ENCODE measurements at places on chromosomes 2 and 18.
A peak's percentile ranks its signal among the peaks of the same experiment; 100 is the strongest.

- no peak for DNase-seq
Observed at GRCh38 chr18:68270017-68270416, 444.9 kb downstream of the TMX3 start.

DNA sequence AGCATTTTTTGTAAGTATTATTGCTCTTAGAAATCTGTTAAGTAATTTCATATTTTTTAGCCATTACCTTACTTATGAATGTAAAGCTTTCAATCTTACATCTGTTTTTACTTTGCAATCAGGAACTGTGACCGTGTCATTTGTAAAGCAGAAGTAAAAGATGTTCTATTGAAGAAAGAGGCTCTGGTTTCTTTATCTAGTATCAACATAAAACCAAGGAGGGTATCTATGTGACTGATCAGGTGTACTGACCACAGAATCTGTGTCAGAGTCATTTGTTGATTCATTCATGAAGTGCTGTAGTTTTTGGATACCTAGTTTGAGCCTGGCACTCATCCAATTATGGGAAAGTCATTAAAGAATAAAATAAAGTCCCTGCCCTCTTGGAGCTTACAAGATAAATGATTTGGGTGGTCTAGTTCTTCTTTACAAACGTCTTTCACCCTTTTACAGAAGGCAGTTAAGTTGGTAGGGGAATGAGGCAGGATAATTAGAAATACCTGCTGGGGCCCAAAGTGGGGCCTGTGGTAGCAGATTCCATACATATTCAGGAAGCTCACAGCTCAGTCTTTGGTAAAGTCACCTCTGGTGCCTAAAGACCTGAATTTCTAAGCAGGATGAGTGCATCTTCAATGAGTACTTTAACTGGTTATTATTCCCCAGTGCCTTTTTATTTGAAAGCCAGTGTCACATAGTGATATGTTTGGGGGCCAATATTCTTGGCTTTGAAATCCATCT, 260.6 kb upstream of the NT5C1B start:
- DNase-seq, result no peak

GRCh38 chr2:115115135-115115534, 672.7 kb downstream of the DPP10 start:
- no peak for DNase-seq

- no peak for DNase-seq
Observed at GRCh38 chr2:166671801-166672200, 177.8 kb upstream of the SCN7A start.

DNA sequence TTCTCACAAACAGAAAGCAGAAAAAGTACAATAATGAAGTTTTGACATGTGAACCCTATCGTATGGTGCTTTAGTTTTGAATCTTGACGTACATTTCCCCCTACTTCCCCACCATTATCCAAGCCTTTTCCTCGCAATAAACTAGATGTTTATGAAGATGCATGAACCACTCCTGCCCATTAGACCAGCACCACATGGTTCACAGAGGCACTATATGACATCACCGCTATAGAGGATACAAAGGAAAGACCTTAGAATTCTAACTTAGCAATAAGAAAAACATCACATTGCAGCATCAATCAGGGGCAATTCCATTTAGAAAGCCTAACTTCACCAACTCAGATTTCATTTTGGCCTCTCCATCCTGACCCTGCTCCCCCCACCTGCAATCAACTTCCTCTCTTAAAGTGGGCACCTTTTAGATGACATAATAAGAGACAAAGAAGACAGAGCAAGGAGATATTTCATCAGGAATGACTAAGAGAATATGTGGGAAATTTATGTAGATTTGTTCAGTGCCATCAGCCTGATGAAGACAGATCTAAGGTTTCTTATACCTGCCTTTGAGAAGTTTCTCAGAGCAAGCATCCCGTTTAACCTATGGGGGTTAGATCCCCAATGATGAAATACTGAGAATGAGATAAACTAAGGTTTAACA, 124.9 kb downstream of the PIGN start:
- DNase-seq, result no peak

- no peak for DNase-seq
Observed at GRCh38 chr2:230018153-230018552, 50.6 kb downstream of the SLC16A14 start.

GRCh38 chr2:86686905-86687304, 33.2 kb upstream of the RMND5A start:
- DNase-seq, result no peak

DNA sequence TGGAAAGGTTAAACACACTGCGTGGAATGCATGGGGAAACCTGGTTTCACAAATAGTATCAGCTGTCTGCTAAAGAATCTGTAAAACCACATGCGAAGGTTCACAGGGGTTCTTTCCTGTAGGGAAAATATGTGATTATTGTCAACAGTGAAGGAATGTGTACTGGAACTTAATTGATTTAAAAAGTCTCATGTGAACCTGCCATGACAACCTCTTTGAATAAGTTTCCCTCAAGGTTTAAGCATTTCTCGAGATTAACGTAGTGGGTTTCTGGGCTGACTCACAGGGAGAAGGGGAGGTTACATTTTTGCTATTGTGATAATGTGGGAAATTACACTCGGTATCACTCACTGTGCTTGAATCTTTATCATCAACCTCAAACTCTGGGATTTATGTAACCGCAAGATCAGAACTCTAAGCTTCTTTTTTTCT, 28.2 kb upstream of the IL1R1 start:
- no peak for DNase-seq

DNA sequence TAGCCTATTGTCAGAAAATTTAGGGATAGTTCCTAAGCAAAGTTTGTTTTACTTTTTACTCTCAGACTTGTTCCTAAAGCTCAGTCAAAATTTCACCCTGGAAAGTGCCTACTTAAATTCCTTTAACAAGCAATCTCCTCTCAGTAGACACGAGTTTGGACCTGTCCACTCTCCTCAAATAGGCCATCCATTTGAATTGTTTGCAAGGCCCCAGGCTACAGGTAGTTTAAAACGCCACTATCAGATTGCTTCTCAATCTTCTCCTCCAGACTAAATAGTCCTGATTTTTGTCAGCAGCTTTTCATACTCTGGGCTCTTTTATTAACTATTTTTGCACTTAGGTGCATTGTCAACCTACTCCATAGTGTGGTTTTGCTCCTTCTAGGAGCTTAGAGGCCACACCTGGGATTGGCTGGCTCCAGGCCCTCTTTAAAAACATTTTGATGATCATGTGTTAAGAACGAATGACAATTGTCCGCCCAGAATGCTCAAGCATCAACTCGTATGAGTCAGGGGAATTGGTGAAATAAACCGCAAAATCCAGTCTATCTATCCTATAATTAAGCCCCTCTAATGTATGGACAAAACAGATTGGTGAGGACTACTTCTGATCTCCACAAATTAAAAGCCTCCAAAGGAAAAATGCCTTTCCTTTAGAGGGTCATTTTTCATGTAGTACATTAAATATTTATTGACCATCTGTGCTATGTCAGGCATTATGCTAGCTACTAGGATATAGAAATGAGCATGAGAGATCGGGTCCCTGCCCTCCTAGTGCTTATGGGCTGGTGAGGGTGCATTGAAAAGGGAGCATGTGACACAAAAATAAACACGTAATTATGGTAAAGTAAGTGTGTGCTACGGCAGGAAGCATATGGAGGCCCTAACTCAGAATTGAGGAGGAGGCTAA, 333.8 kb upstream of the TNP1 start:
- no peak for DNase-seq

GRCh38 chr2:37581433-37581832, 90.0 kb downstream of the CDC42EP3 start:
- DNase-seq, result no peak

GRCh38 chr2:204743393-204743960, 198.2 kb downstream of the PARD3B start:
- no peak for DNase-seq

DNA sequence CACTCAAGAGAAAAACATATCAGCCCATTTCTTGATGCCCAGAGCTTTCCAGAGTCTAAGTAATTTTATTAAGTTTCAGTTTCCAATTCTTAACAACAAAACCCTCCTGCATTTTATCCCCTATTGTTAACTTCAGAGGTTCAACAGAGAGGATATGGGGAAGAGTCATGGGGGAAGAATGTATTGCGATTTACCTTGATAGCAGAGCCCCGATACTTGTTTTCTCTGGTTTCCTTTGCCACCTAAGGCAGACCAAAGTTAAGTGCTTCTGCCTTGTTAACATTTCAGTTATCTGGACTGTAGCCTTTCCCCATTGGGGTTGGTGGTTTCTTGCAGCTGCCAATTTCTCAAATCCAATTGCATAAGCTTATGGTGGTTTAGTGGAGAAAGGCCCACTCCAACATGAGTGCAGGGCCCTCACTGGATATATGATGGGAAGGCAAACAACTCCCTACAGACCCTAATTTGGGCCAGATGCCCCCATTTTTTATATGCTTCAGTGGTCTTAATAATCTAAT, 82.0 kb upstream of the ITGB6 start:
- no peak for DNase-seq

DNA sequence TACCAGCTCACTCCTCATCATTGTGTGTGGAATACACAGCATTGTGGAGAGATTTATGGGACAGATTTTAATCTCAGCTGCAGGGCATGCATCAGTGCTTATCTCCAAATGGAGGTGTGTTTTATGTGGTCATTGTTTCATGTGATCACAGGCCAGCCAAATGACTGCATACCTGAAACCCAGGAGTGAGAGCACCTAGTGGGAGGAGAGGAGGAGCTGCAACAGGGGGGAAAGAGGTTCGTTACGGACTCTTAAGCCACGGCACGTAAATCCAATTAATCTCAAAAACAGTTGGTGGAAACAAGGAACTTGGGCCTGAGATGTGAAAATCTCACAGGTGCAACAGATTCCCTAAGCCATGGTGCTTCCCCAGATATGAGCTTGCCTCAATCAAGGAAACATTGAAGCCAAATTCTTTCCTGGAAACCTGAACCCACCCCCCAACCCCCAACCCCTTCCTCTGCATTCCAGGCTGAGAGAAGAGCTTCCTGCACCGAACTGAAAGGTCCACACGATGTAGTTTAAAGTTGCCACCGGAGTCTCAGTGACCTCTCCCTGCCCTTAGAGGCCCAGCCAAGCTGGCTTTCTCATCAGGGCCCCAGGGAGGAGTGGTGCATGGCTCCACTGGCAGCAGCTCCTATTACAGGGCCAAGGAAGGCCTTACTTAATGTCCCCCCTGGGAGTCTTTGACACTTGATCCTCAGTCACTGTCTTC, 167.4 kb downstream of the C1D start:
- no peak for DNase-seq

DNA sequence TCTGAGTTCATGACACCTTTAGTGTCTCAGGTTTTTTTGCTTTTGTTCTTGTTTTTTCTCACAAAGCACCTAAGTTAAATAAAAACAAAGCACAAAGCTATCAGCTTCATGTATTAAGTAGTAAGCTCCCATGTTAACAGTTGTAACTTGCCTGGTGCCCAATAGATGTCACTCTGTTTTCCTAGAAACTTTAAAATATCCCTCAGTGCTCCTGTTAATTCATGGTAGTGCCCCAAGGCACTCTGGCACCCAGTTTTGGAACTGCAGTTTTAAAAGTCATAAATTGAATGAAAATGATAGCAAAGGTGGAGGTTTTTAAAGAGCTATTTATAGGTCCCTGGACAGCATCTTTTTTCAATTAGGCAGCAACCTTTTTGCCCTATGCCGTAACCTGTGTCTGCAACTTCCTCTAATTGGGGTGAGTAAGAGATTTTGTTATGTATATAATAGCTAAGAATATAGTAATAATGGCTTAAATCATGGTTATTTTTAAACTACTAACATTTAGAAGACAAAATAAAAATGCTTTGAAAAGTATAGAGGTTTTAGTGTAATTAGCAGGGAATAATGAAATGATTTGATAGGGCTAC, 555.0 kb upstream of the TMEFF2 start:
- DNase-seq, result no peak

DNA sequence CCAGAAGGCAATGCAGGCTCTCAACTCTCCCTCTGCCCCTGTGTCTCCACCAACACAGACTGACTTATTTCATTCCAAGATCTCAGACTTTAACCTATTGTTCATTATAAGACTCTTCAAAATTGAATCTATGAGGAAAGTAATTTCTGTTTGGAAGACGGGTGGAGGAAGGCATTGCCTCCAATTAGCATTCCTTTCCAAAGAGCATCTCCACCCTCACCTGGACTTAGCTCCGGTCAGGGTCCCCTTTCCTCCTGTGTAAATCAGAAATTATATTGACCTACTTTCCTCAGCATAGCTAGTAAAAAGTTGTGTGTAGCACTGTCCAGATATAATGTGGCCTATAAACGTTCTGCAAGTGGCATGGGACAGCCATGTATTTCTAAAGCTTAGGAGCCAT, 230.4 kb upstream of the ACVR2A start:
- no peak for DNase-seq

DNA sequence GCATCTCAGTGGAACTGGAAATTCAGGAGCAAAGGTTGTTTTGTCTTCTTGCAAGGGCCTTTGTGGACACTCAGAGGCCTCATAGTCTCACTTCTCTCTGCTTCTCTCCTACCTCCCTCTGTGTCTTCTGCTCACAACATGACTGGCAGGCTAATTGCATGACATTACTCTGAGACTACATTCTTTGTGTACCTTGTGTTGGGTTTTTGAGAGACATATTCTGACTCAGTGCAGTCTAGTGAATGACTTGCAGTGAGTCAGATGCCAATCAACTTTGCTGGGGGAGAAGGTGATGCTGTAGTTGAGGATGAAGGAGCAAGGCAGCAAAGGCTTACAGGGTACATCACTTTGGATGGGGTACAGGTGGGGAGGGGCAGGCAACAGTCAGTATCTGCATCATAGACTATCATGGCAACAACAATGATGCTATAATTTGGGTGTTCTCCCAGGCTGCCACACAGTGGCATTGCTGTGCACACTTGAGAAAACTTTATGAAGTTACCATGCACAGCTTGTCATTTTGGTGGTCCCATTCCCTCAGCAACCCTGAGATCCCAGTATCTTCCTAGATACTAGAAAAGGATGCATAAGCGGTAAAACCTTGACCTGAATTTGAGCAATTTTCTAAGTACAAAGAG, 69.3 kb upstream of the SLC16A14 start:
- DNase-seq, result no peak

DNA sequence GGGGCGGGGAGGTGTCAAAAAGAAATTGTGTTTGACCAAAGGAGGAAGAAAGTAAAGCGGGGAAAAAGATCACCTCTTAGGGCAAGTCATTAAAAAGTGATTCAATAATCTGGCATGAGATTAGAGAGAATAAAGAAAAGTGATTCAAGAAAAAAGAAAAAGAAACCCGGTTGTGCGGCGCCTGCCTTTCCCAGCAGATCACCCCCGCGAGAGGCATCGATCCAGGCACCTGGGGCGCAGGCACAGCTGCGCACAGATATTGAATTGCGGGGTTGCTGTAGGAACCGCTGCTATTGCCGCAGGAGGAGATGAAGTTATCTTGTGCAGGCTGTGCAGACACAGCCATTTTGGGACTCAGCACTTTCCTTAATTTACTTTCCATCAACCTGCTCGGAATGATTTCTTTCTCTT, 71.2 kb downstream of the PLB1 start:
- peak; percentile 32 for DNase-seq

DNA sequence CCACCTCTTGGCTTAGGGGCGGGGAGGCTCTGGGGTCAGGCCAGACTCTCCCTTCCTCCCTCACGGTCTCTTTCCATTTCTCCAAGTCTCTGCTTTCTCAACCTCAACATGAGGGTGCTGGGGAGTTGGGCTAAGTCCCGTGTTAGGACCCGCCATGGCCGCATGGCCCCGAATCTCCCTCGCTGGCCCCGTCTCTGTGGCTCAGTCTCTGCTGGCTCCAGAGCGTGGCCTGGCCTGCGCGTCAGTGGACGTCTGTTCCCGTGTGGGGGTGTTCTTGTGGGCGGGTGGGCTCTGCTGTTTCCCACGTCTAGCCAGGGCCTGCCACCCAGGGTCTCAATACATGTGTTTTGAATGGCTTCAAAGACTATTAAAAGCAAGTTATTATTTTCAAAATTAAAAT, 12.4 kb downstream of the ALLC start:
- no peak for DNase-seq

- no peak for DNase-seq
Observed at GRCh38 chr2:50859110-50859509, 172.8 kb downstream of the NRXN1 start.
